Stimulated activated CD4-positive, alpha-beta T cell treated with anti-CD3 and anti-CD28 coated beads, Interleukin-4, amount 100 ng/mL, for 24 hours (primary cell): ENCODE measurements at places on chromosomes 2 and 18.
A peak's percentile ranks its signal among the peaks of the same experiment; 100 is the strongest.

GRCh38 chr2:202148515-202149154 lies 75.6 kb downstream of the KIAA2012 start:
- no peak for DNase-seq

- DNase-seq: no peak
Measured at GRCh38 chr2:159725713-159726112, 13.4 kb downstream of the MARCHF7 start.

- no peak for DNase-seq
Measured at GRCh38 chr18:23883277-23883790, 131.2 kb upstream of the TTC39C start.

- no peak for DNase-seq
Measured at GRCh38 chr2:8926356-8926755, 77.1 kb downstream of the MBOAT2 start.

GRCh38 chr2:101806123-101806522 lies 108.6 kb downstream of the MAP4K4 start:
- peak; percentile 20 for DNase-seq

DNA sequence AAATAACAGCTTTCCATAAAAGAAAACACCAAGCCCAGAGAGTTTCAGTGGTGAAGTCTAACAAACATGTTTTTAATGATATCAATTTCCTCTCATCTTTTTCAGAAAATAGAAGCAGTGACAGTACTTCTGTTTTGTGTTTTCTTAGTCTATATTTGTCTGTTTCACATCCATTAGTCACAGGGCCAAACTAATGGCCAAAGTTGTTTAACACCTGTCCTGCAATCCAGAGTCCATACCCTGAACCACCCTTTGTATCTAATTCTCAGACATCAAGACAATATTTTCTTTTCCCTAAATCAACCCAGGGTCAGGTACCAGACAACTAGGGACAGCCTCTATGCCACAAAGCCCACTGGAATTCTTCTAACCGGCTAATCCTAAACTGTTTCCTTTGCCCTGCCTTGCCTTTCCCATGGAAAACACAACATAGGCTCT lies 25.9 kb downstream of the TMSB10 start:
- DNase-seq: no peak

- DNase-seq: peak; percentile 9
Measured at GRCh38 chr2:50491541-50492476, 540.1 kb downstream of the NRXN1 start.

GRCh38 chr2:190490502-190490901 lies 44.0 kb downstream of the NEMP2 start:
- DNase-seq: no peak

GRCh38 chr2:41598161-41598894 lies 449.5 kb upstream of the PKDCC start:
- no peak for DNase-seq

DNA sequence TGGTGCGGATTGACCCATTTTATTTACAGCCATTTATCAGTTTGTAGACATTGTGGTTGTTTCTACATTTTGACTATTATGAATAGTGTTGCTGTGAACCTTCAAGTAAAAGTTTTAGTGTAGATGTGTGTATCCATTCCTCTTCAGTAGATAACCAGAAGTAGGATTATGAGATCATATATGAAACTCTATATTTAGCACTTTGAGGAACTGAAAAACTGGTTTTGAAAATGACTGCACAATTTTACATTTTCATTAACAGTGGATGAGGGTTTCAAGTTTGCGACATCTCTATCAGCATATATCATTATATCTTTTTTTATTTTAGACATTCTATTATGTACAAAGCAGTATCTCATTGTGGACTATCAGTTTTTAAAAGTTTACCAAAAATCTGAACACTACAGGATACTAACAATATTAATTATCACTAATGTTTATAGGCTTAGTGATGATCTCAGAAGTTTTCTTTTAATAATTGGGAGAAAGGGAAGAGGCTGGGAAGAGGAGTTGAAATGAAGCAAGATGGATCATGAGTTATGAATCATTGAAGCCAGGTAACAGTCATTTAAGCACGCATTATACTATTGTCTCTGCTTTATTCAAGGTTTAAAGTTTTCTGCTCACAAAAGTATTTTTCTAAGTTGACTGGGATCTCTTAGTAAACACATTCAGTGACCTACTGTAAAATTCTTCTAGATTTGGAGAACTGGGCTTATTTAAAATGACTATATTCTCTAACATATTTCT lies 329.0 kb upstream of the LRATD1 start:
- no peak for DNase-seq
